ENCODE measurements at places on chromosomes 12 and 14. TPM values are rescaled to one million over a fixed set of nuclear protein-coding genes. Genes with fewer than 3 reads are reported as not detected.

Gene GPRC5A
- total RNA-seq, result 20.3 TPM

Gene SLC2A14
- total RNA-seq, result 0.36 TPM

Gene POTEG
- total RNA-seq, result not detected

Gene MMP19
- total RNA-seq, result 40.3 TPM

Gene NGB
- total RNA-seq, result not detected

Gene CLEC1B
- not detected for total RNA-seq

Gene RPS6KL1
- total RNA-seq, result 0.18 TPM

Gene RGS6
- not detected for total RNA-seq

Gene CIROP
- total RNA-seq, result not detected

Measured in cardiac atrium fibroblast (primary cell).